ENCODE measurements at places on chromosomes 12 and 14. TPM values are rescaled to one million over a fixed set of nuclear protein-coding genes. Genes with fewer than 3 reads are reported as not detected.

The INSM2 gene
- total RNA-seq: not detected

The RAB3IP gene
- total RNA-seq: 14.6 TPM

The TAS2R13 gene
- not detected for total RNA-seq

The BCL7A gene
- 12.4 TPM for total RNA-seq

The HOTAIR gene
- total RNA-seq: 0.25 TPM

The KRT2 gene
- total RNA-seq: not detected

The ACVRL1 gene
- total RNA-seq: 0.15 TPM

The KRT85 gene
- total RNA-seq: 0.06 TPM

The RNASE7 gene
- not detected for total RNA-seq

The EGLN3 gene
- total RNA-seq: 3.5 TPM

The PIANP gene
- 1.0 TPM for total RNA-seq

The MYF6 gene
- total RNA-seq: not detected

The CNTN1 gene
- 35.1 TPM for total RNA-seq

The BCL2L14 gene
- not detected for total RNA-seq

The STAT2 gene
- 10.5 TPM for total RNA-seq

The INHBC gene
- total RNA-seq: not detected

The SP7 gene
- total RNA-seq: 0.09 TPM

The ACACB gene
- total RNA-seq: 8.3 TPM

The SOX5 gene
- total RNA-seq: not detected

The GSG1 gene
- total RNA-seq: 0.30 TPM

The PLBD1 gene
- 5.9 TPM for total RNA-seq

The DNAI7 gene
- total RNA-seq: 0.23 TPM

The SPTB gene
- 1.5 TPM for total RNA-seq

The PWP1 gene
- 86.1 TPM for total RNA-seq

The FOXA1 gene
- 7.6 TPM for total RNA-seq

The DACT1 gene
- total RNA-seq: 0.64 TPM

The EPYC gene
- not detected for total RNA-seq

The C12orf56 gene
- total RNA-seq: not detected

The GPR132 gene
- total RNA-seq: 0.63 TPM

The KCNA1 gene
- not detected for total RNA-seq

The TPPP2 gene
- not detected for total RNA-seq

The PTPRO gene
- 0.12 TPM for total RNA-seq

The TMEM132C gene
- not detected for total RNA-seq

The ZFC3H1 gene
- 16.7 TPM for total RNA-seq

The NID2 gene
- total RNA-seq: 40.0 TPM

The CLEC4C gene
- not detected for total RNA-seq

The ADAM21 gene
- not detected for total RNA-seq

Measured in A549 treated with Mapracorat at 1 μM for 4 hours (cell line).